ENCODE measurements at places on chromosomes 2 and 18. TPM values are rescaled to one million over a fixed set of nuclear protein-coding genes. Genes with fewer than 3 reads are reported as not detected.
A peak's percentile ranks its signal among the peaks of the same experiment; 100 is the strongest.

- DNase-seq = no peak
Observed at GRCh38 chr2:121707344-121707919, 29.2 kb downstream of the NIFK start.

DNA sequence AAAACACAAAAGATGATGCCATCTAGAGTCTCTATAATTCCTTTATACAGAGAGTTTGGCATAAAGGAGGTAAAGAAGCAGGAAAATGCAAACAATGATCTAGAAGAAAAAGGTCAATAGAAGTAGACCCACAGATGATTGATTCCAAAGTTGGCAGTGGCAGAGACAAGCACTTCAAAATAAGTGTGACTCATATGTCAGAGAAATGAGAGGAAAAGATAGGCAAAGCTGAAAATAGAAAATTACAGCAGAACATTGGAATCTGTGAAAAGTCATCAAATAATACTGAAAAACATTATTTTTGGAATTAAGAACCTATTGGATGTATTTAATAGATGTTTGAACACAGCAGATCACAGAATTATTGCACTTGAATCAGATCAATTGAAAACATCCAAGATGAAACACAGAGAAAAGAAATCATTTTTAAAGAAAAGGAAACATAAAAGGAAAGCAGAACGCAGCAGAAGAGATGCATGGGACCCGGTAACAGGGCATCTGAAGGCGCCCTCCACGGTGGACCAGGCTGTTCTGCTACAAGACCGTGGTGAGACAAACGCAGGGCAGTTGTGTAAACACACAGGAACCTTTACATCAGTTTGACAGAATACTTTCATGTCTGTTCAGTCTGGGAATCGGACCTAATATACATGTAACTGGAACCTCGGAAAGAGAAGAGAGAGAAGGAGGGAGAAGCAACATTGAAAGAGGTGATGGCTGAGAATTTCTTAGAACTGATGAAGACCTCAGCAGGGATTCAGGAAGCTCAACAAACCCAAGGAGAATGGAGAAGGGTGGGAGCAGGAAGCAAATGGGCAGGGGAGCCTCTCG is 74.6 kb upstream of the GPC1 start:
- DNase-seq = no peak

DNA sequence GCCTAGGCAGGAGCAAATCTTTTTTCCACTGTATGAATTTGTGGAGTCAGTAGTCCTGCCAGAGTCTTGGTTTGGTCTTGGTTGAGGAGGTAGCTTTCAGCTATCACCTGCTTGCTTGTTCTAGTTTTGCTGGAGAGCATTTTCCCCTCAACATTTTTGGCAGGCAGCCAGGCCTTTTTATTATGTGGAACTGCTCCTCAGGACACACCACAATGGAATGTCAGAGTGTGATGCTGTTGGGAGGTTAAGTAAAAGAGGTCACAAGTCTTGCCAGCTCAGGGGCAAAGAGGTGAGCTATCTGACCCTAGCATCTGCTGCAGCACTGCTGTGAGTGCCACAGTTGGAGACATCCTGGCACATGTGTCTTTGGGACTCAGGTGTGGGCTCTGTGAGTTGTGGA is 258.0 kb downstream of the CNTNAP5 start:
- peak; percentile 17 for DNase-seq

GRCh38 chr2:142750858-142751257 is 126.6 kb upstream of the KYNU start:
- DNase-seq = no peak

- DNase-seq = peak; percentile 80
Observed at GRCh38 chr2:23351388-23352141, 33.4 kb upstream of the KLHL29 start.

DNA sequence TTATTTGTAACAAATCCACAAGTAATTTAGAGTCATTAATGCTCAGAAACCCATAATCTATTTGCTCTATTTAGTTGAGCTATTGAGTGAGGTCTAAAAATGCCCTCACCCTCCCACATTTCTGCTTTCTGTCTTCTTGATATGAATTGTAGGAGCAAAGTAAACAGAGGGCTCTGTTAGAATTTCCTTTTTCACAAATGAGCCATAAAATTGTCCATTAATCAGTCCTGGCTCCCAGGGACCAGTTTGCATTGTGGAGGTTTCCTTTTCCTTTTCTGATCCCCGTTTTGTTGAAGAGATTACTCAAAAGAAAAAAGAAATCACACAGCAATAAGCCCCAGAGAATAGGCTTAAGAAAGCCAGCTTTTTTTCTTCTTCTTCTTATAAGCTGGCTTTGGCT is 476.7 kb downstream of the EPHA4 start:
- DNase-seq = no peak

Gene PDE1A
- 49.9 TPM for total RNA-seq

- no peak for DNase-seq
Observed at GRCh38 chr2:201999279-201999678, 34.4 kb upstream of the FZD7 start.

DNA sequence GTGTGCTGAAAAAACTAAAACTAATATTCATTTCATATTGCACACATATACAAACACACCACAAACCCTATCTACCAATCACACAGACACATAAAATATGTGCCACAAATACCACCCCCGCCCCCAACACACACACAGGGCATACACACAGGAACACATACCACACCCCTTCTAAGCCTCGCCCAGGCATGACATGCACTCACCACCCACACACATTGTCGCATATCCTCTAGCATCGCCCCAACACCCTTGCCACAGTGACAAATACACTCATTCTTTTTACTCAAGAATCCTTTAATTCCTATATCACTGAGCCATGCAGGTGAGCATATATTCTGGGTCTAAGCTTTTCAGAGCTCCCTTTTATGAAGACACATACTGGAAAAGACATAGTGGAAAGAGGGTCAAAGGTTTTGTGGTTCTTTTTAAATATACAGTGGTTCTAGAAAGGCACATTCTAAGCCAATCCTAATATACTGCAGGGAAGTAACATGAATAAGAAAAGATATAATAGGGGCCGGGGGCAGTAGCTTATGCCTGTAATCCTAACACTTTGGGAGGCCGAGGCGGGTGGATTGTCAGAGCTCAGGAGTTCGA is 24.5 kb upstream of the LCLAT1 start:
- DNase-seq = no peak

Gene MOGAT1
- not detected for total RNA-seq

- no peak for DNase-seq
Observed at GRCh38 chr2:235910067-235910466, 258.1 kb downstream of the GBX2 start.

Gene CLEC4F
- total RNA-seq = not detected

DNA sequence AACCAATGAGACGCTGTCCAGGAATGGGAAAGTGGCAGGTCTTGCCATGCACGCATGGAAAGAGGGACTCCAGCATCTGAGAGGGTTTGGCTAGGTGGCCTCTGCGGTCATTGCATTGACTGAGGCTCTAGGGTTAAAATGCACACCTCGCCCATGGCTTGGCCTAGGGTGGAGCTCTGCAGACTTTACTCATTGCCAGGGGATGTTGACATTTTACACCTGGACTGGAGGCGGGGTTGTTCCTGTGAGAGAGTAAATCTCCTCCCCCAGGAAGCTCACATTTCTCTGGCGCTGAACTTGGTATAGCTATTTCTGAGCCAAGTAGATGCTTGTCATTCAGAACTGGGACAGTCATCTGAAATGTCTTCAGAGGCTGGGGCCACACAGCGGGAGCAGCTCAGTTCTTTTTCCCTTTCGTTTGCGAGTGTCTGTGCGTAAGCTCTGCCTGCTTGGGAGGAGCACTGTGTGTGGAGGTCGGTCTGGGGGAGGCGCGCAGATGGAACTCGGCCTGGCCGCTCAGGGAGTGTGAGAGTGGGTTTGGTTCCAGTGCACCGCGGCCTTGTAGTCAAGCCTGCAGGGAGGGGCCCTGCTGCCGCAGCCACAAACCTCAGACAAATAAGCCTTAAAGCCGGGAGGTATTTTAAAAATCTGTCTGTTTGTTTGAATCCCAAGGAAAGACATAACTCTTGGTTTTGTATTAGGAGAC is 76.5 kb downstream of the LPIN1 start:
- DNase-seq = no peak

DNA sequence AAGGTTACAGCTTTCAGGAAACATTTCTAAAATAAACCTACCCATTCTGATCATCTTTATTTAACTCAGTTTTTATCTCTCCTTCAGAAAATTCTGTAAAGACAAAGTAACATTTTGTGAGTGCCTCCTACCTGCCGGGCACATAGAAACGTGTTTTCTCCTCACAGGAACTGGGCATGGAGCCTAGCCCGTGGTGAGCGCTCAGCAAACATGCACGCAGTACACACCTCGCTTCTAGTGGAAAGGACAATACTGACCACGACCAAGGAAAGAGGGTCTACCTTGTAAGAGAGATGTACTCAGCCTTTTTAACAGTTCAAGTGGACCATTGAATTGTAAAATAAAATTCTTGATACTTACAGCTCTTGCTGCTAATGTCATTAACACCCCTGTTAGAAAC is 24.8 kb upstream of the KIDINS220 start:
- no peak for DNase-seq

Gene TPO
- 0.74 TPM for total RNA-seq

DNA sequence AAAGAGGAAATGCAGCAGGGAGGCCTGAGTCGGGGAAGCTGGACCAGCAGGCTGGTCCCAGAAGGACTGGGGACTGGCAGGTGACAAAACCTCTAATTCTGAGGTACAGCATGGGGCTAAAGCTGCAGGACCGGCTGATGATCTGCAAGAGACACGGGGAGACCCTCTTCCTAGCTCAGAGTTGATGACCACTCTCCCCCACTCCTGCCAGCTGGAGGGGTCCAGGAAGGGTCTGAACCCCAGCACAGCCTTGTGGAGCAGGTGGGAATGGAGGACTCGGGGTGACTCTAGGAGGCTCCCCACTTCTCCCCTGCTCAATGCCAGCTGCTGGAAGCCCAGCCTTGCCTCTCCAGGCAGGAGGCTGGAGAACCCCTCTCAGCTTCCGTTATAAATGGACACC is 67.7 kb downstream of the TWIST2 start:
- no peak for DNase-seq

GRCh38 chr18:79682894-79683625 is 3.5 kb downstream of the CTDP1 start:
- DNase-seq = no peak

DNA sequence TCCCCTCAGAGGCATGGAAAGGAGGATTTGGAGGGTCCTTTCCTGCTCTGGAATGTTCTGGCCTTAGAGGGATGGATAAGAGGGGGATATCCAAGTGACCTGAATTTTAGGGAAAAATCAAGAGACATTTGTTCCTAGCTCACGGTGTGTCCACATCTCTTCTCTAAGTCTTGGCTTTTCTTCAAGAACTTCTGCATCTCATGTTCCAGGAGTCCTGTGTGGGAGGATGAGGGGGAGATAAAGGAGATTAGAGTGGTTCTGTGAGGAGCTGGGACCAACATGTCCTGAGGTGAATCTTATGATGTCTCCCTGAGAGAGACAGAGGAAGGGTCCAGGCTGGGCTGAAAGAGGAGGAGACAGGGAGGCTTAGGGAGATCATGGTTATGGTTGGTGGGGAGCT is 11.7 kb downstream of the EMX1 start:
- DNase-seq = no peak

- no peak for DNase-seq
Observed at GRCh38 chr2:3755277-3755676, 51.9 kb downstream of the DCDC2C start.

DNA sequence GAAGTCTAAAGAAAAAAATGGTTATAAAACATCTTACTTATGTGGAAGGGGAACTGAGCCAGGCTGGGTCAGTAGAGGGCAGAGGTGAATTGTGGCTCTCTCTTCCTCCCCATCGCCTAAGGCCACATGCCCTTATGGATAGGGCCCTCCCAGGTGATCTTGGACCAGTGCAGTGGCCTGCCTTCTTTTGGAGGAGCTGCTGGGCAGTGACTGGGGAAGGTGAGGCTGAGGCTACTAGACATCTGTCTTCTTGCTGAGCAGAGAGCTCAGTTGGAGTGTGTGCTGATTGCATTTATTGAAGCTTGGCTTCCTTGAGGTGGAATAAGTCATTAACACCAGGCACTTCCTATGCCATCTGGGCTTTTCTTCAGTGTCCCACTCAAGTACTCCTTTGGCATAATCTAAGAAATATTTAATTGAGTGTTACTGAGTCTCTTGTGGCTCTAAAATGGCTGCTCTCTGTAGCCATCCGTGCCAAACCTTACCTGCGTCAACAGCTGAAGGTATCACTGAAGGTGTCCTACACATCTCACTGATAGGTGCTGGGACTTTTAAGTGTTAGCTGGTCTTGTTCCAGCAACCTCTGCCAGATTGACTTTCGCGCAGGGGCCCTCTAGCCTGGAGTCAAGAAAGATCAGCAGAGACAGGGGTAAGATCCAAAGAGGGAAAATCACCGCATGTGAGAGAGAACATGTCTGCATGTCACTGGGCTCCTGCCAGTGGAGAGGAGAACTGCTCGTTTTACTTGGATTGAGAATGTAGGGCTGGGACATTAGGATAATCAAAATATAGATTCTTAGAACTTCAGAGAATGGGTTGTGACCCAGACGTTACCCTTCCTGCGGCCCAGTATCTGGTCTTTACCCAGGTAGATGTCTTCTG is 256.1 kb downstream of the LTBP1 start:
- DNase-seq = no peak

Gene HJURP
- total RNA-seq = 8.9 TPM

GRCh38 chr18:4672162-4672561 is 217.1 kb upstream of the DLGAP1 start:
- DNase-seq = no peak

Gene TMEM182
- 28.0 TPM for total RNA-seq

Gene ANTXR1
- total RNA-seq = 138 TPM

GRCh38 chr2:17166506-17166905 is 351.7 kb downstream of the RAD51AP2 start:
- no peak for DNase-seq

GRCh38 chr2:86779971-86780370 is 10.7 kb downstream of the CD8A start:
- DNase-seq = no peak

Gene CELF4
- total RNA-seq = 0.79 TPM

DNA sequence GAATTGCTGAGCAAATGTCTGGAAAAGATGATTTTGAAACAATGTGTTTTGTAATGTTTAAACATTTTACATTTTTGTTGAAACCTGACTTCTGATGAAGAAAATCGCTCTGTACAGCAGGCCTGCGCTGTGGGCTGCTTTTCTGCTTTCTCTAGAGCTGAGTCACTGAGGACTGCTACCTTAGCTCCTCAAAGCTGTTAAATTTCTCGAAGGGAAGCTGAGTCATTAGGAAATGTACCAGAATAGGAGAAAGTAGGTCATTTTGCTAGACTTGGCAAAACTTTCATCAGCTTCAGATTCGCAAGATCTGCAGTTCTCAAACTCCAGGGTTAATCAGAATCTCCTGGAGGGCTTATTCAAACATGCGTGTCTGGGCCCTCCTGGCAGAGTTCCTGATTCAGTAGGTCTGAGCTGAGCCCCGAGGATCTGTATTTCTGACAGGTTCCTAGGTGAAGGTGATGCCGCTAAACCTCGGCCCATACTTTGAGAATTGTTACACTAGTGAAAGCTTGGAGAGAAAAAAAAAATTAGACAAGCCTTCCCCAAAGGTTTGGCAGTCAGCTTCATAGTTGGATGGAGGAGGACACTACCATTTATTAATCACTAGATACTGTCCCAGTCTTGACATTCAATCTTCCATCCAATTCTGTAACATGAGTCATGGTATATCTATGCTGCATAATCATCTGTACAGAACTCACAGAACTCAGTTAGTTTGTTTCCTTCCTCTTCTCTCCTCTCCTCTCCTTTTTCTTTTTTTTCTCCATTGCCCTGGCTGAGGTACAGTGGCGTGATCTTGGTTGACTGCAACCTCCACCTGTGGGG is 297.6 kb downstream of the PARD3B start:
- no peak for DNase-seq

Measured in urinary bladder (tissue), 4 donors.